ENCODE measurements at places on chromosomes 13 and 19.
A peak's percentile ranks its signal among the peaks of the same experiment; 100 is the strongest.

DNA sequence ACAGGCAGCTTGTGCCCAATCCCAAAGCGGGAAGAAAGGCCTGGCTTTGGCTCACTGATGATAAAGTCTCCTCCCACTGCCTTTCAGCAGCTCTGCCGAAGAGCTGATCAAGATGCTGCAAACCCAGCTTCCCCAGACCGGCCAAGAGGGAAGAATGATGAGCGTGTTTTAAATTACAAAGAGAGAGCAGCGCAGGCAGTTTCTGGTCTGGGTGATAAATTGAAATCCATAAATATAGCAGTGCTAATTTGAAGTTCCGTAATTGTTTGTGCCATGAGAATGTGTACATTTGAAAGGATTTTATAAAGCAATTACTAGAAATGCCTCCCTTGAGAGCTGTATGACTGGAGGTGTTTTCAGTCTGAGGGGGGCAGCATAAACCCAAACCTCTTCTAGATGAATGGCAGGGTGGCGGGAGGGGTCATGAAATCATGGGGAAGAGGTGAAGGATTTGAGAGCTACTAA is 171.8 kb downstream of the STK24 start:
- no peak for DNase-seq

DNA sequence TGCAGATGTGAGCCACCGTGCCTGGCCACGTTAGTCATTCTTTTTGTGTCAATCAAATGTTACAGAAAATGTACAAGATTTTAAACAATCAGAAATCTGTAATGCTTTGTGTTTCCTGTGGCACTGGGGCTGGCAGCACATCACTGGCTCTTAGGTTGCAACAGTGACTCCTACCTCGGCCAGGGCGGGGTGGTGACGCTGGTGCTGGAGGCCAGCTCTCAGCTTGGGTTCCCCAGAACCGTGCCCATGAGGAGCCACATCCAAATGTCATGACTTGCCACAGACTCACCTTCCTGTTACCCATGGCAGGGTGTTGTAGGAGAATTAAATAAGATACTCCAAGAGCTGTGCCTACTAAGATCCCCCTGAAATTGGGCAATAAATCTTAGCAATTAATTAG is 161.7 kb downstream of the TEX29 start:
- DNase-seq = no peak

DNA sequence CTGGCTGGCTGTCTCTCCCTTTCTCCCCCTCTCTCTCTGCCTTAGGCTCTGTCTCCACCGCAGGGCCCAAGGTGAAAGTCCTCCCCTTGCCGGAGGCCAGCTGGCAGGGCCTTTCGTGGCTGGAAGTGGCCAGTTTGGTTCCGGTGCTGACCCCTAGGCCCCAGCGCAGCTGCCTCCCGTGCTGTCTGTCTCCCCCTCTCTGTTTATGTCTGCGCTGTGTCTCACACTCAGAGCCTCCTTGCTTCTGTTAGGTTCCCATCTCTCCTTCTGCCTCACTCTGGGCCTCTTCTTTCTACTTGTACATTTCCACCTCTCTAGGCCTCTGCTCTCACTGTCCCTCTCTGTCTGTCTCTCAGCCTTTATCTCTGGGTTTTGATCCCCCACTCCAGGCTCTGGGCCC is 13.1 kb downstream of the CCDC97 start:
- DNase-seq = no peak

GRCh38 chr13:21355304-21355703 is 103.8 kb downstream of the ZDHHC20 start:
- peak; percentile 40 for DNase-seq

- DNase-seq = no peak
Observed at GRCh38 chr13:45851171-45851921, at the start of gene SIAH3. TSS of gene SIAH3 (minus strand) at chr13:45851753. CDS start at chr13:45851629, 124 bp downstream.

DNA sequence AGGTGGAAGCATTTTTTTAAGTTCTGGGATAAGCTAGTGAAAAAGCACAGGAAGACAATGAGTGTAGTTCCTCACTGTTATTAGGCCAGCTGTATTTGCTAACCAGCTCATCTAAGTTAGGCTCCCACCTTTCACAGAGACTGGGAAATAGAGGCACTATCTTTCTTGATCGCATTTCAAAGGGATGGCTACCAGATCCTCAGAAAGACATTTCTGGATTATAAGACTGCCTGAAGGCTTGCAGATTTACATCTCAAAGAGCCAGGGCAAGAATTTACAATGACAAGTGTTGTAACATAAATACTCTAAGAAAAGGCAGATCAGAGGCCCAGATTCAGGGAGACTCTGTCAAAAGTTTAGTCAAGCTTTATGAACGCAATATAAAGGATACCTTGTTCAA is 1005.5 kb downstream of the PCDH9 start:
- DNase-seq = no peak

GRCh38 chr13:75364131-75364713 is 117.7 kb downstream of the TBC1D4 start:
- DNase-seq = no peak

- no peak for DNase-seq
Observed at GRCh38 chr19:6413721-6414643, 10.6 kb downstream of the KHSRP start.

DNA sequence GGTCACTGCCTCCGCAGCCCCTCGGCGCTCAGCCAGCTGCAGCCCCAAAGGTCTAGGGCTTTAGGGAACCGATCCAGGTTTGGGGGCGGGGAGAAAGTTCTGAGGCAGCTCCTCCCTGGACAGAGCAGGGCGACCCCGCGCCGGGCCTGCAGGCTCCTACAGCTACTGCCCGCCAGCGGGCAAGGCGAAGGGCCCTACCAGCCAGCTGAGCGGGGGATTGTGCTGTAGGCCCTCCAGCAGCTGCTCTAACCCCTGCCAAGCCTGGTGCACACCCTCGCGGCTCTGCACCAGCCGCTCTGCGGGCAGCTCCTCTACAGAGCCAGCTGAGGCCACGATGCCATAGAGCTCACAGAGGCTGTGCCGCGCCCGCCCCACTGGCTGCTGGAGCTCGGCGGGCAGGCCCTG is 14.0 kb downstream of the PLIN4 start:
- DNase-seq = no peak

- no peak for DNase-seq
Observed at GRCh38 chr13:44307255-44307654, 66.4 kb upstream of the SERP2 start.

DNA sequence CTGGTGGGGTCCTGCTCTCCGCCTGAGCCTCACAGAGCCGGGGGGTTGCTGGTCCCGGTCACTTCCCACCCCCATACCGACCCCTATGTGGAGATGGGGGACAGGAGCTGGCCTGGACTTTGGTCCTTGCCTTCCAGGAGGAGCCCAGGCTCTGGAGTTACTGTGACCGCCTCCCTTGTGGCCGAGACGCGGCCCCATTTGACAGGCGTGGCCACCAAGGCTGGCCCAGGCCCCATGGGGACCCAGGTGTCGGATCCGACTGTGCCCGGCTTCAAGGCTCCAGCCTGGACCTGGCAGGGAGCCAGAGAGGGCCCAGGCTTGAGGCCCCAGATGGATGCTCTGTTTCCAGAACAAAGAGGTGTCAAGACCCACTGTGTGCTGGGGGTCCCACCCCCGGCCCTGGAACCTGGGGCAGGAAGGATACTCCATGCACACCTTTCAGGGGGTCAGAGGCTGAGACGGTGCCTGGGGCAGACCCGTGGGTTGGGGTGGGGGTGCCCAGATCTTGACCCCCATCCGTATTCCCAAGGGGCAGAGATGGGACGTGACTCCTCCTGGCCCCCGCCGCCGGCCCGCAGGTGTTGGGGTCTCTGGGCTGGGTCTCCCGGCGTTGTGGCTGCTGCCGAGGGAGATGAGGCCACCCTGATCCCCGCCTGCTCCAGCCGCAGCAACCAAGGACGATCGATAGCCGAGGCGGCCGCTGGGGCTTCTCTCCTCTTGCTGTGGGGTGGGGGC is 47.8 kb upstream of the TCF3 start:
- no peak for DNase-seq

- DNase-seq = no peak
Observed at GRCh38 chr13:106241974-106242953, 293.2 kb downstream of the EFNB2 start.

GRCh38 chr13:102555914-102556553 is 40.8 kb upstream of the TPP2 start:
- no peak for DNase-seq

DNA sequence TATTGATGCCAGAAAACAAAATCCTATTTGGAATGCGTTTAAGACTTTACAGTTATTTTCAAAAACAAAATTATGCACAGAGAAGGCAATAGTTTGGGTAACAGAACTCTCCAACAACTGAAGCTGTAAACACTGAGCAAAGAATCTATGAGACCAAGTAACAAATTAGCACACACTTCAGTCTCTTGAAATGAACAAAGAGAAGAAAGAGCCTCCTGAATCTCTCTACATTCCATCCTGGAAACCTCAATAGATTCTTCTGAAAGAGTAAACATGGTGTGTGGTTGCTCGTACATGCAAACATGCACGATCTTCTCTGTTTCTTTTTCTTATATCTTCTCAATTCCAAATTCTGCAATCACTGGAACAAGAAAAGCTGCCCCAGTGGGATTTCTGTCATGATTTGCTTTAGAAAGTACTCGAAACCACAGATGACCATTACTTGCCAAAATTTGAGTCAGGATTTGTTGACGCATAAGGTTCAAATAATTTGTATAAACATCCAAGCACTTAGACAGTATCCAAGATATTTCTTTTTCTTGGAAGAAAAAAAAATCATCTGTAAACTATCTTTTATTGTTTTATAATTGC is 137.9 kb upstream of the DACH1 start:
- DNase-seq = no peak

DNA sequence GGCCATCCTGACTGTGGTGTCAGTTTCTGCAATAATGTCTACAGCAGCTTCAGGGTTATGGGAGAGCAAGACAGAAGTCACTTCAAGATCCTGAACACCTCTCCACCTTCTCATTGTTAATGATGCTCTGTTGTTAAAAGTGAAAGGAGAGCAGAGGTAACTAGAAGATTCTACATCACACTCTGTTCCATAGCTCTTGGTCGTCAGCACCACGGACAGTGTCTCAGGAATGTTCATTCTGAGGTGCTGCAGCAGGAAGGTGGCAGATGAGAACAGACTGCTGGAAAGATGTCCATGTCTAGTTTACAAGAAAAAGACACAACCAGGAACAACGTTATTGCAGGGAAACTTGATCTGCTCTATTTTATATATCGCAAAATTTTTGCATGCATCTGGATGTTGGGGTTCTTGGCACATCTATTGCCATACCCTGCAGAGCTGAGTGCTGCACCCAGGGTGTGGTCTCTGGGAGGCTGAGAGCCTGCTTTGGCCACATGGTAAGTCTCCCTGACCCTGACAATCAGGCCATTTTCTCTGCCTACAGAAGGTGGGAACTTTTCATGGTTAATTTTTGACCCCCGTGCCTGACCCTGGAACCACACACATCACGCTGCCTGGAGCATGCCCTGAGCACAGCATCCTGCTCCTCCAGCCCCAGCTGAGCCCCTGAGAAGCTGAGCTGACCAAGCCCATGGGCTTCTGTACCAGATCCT is 12.7 kb downstream of the CEACAM21 start:
- peak; percentile 69 for DNase-seq

DNA sequence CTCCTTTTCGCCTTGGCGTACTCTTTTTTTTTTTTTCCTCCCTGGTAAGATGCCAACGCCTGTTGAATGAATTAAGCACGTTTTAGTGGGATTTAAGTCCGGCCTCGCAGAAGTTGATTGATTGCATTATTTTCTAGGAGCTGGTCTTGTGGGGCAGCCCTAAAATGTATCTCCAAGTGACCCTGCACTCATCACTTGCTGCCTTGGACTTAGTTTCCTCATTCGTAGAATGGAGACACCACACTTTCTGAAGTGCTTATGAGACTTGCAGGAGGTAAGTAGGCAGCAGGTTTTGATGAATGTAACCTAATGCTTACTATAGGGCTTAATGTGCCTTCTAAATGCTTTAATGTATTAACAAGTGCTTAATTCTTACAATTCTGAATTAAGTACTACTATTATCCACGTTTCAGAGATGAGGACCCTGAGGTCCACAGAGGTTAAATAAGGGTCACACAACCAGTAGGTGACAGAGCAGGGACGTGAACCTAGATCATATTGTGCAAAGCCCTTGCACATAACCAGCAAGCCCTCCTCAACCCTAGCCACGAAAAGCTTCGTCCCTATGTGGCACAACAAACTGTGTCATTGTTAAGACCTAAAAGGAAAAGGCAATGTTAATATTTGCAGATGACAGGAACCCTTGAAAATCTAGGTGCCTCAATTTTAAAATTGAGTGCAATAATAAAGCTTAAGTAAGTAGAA is 514 bp upstream of the ARGLU1 start:
- no peak for DNase-seq

DNA sequence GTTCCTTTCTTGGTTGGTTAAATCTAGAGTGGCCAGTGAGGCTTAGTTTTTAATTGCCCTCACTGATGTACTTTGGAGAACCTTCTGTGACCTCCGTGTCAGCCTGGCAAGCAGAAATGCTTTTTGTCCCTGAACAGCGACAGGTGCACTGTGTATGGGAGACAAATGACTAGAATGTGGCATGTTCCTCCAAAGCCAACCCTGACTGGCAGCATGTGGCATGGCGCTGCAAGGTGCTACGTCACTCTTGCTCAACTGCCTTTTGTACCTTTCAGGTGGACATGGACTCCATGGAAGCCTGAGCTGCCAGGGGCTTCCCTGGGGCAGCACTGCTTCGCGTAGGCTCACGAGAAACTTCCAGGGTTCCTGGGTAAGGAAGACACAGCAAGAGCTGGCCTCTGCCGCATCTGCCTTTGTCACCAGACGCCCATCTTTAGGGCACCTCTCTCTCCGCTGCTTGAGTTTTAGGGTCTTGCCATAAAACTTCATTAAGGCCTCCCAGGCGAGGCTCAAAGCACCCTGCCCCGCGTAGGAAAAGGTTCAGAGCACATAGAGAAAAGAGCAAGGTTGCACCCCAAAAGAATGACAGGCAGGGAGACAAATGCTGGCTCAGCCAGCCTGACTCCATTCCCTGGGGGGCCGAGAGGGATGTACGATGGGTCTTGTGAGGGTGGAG is 167.1 kb upstream of the SOX1 start:
- peak; percentile 49 for DNase-seq

DNA sequence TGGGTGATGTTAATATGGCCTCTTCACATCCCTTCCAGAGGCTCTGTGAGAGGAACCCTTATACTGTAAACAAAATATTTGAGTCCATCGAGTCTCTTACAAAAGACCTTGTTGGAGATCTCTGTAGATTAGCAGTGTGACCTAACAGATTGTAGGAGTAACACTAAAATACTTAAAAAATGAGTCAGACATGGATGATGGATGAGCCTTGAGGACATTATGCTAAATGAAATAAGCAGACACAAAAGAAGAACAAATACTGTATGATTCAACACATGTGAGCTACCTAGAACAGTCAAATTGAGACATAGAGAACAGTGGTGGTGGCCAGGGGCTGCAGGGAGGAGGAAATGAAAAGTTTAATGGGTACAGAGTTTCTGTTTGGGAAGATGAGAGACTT is 152.2 kb upstream of the UBL3 start:
- no peak for DNase-seq

DNA sequence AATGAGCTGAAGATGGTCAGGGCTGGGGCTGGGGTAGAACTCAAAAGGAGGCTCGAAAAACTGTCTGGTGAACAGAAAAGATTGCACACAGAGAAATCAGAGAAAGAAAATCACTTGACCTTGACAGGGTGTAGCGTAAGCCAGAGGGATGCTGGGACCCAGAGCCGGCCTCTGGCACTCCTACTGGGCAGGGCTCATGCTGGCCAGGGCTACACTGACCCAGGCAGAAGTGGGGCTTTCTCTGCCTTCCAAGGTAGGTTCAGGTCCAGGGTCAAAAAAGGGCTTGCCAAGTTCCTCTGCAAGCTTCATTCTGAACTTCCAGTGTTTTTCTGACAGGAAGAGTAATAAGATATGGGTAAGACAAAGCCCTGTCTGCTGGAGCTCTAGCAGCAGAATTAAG is 56.2 kb downstream of the LATS2 start:
- DNase-seq = no peak
